Inflammatory macrophage (primary cell): ENCODE measurements at places on chromosomes 2 and 18.

GRCh38 chr18:47191961-47192360, 15.8 kb upstream of the IER3IP1 start:
- peak; percentile 3 for DNase-seq

GRCh38 chr2:66587216-66587615, 152.3 kb downstream of the MEIS1 start:
- DNase-seq, result no peak

GRCh38 chr2:144379851-144380311, 140.0 kb downstream of the ZEB2 start:
- peak; percentile 50 for DNase-seq

DNA sequence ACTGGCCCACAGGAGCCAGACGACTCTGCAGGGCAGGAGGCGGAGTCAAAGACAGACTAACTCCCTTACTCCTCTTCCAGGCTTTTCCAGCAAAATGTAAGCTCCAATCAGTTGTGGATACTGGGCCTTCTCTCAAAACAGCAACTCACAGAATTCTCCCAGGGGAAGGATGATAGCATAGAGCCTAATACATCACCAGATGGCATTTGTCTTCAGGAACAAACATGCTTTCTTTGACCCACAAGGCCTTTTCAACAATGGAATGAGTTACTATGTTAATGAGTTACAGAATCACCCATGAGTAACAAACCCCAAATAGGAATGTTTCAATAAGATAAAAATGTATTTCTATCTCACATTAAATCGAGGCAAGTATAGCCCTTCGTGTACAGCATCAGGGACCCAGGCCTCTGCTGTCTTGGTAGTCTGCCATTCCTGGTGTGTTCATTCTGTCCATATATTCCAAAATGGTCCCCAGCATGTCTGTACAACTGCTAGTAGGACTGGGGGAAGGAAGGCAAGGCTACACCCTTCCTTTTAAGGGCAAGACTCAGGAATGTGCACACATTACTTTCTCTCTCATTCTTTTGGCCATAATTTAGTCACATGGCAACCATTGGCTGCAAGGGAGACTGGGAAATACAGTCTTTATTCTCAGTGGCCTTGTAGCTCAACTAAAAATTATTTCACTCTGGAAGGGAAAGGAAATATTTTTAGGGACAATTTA, 76.4 kb downstream of the BOD1L2 start:
- DNase-seq, result no peak
